NCI-H187 treated with DMSO at 0.1 percent for 48 hours (cell line): ENCODE measurements at places on chromosomes 7 and 10.

- DNase-seq = no peak
Measured at GRCh38 chr7:127194571-127194970, 58.2 kb downstream of the GRM8 start.

GRCh38 chr10:96208271-96208670 is 63.1 kb downstream of the BLNK start:
- DNase-seq = no peak

- no peak for DNase-seq
Measured at GRCh38 chr7:123204206-123204835, 4.6 kb upstream of the SLC13A1 start.

DNA sequence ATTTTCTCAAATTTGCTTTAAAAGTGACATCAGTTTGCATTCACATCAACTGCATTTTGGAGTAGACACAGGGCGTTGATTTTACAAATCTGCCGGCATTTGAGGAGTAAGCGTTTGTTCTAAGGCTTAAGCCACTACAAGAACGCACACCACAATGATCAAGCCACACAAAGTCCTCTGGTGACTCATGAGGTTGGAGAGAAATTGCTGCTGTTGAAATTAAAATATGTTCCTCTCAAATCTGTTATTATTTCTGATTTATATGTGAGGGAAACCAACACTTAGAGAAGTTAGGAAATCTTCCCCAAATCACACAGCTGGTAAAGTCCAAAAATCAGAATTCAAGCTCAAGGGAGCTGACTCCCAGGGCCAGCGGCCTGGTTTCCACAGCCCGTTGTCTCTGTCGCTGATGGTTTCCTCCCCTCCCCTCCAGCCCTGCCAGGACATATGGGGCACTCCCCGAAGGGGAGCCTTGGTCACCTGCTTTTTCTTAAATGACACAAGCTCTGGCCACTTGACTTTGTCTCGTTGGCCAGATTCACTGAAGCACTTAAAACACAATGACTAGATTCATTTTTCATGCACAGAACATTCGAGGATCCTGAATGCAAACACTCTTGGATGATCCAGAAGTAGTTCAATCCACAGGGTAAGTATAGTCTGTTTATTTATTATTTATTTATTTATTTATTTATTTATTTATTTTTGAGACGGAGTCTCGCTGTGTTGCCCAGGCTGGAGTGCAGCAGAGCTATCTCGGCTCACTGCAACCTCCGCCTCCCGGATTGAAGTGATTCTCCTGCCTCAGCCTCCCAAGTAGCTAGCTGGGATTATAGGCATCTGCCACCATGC is 29.2 kb upstream of the KLF6 start:
- no peak for DNase-seq

- no peak for DNase-seq
Measured at GRCh38 chr7:96354881-96355280, 33.0 kb upstream of the SLC25A13 start.

DNA sequence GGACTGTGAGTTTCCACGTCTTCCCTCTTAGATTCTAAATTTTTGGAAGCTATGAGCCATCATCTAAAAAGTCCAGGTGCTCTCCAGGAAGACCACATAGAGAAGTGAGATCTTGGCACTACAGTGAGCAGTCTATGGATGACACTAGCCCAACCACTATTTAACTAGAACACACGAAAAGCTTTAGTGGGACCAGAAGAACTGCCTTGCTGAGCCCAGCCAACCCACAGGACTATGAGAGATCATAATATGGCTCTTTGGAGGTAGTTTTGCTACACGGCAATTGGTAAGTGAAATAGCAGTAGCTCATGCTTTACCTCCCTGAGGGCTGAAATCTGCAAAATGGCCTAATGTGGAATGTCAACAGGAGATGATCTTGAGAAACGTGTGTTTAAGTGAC is 68.8 kb downstream of the TMEM130 start:
- DNase-seq = no peak

- DNase-seq = no peak
Measured at GRCh38 chr7:157502701-157503111, 165.9 kb downstream of the DNAJB6 start.

GRCh38 chr10:13449296-13449695 is 79.5 kb downstream of the BEND7 start:
- DNase-seq = no peak

GRCh38 chr7:93958216-93958615 is 36.7 kb downstream of the GNG11 start:
- DNase-seq = no peak

DNA sequence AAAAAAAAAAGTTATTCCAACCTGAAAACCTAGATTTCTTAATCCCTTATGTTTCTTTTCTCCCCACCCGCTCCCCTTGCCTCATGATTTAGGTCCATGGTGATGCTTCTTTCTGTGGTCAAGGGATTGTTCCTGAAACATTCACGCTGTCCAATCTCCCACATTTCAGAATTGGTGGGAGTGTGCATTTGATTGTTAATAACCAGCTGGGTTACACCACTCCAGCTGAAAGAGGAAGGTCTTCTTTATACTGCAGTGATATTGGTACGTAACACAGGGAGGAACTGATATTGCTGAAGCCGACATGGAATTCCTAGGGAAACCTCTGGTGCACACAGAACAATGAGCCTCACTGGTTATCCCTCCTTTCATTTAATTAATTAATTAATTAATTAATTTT is 22.7 kb downstream of the DHTKD1 start:
- DNase-seq = no peak

DNA sequence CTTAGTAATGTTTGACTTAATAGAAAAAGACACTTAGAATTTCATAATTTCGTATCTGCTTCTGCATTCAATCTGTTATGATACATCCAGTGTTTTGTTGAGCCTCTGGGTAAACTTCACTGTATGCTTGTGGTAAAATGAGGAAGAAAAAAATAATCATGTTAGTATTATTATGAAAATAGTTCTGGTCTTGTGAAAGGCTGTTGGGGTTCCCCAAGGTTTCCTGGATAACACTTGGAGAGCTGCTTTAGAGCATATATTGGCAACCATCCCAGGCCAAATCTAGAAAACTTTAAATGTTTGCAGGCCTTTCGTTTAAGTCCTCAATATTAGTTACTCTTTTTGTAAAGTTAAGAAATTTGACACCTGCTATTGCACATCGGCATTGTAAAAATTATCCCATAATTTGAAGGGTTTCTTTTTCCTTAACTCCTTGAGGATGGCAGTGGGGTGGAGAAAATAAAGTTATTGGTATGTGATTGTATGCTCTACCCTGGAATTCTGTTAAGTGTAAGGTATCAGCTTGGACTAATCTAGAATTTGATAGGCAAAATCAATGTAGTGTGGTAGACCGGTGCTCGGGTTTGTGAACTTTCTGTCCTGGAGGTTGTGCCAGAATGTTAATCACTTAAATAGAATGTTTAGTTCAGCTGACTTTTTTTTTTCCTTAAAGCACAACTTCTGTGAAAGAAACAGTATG is 54.5 kb downstream of the WAC start:
- no peak for DNase-seq

DNA sequence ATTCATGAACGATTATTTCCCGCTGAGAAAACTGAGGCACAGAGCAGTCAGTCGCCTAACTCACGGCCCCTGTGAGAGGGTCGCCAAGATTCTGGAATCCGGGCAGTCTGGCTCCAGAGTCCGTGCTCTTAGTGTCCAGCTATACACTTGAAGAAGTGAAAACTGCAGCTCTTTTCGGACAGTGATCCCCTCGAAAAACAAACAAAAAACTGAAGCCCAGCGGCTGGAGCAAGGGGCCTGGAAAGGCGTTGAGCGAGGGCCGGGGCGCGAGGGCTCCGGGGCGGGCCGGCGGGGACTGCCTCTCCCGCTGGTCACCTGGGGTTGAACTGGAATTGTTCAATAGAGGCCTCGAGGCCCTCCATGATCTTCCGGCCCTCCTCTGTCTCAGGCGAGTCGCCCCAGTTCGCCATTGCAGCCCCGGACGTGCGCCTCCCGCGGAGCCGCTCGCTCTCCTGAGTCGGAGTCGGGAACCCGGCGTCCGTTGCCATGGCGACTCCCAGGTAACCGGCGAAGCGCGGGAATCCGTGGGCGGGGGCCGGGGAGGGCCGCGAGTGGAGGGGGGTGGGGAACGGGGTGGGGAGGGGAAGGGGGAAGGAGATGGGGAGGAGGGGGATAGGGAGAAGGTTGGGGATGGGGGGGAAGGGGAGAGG is 881 bp downstream of the C10orf67 start:
- DNase-seq = no peak
